NCI-H1694 (cell line): ENCODE measurements at places on chromosomes 5 and 9.

- no peak for DNase-seq
Measured at GRCh38 chr9:126805554-126806262, 868 bp downstream of the ZBTB43 start.

GRCh38 chr9:86326536-86326935 lies 27.7 kb downstream of the TUT7 start:
- no peak for DNase-seq

DNA sequence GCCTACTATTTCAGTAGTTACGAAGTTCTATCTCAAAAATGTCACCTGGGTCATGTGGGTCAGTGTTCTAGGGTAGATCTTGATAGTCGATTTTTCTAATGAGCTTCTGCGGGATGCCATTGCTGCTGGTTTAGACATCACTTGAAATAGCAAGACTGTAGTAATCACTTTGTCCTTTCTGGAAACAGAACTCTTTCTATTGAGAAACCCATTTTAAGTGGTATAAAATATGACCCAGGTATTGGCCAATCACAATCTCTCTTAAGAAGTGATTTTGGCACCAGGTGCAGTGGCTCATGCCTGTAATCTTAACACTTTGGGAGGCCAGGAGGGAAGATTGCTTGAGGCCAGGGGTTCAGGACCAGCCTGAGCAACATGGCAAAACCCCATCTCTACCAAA lies 17.6 kb downstream of the ARRDC3 start:
- DNase-seq, result no peak

DNA sequence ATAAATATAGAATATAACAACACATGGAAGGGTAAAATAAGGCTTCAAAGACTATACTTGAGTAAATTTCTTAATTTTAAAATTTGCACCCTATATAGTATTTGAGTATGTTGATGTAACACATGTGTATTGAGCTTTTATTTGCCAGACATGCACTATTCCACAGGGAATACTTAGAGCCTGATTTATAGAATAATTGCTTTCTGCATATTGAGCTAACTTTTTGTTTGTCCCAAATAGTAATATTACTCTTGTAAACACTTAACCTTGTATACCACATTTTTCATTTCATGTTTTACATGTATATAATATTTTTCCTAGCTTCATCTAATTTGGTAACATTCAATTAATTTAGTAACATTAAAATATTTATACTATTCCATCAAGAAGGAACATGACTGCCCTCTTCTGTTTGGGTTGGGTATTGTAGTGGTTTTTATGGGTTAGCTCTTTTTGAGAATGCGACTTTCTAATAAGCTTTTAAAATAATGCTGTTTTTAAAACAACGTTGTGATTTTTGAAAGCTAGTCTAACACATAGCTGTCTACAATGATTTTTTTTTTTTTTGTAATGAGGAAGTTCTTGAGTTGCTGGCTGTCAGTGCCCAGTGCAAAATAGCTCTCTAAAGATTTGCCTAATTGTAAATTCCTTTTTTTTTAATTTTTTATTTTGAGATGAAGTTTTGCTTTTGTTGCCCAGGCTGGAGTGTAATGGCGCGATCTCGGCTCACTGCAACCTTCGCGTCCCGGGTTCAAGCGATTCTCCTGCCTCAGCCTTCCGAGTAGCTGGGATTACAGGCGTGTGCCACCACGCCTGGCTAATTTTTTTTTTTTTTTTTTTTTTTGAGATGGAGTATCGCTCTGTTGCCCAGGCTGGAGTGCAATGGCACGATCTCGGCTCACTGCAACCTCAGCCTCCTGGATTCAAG lies 4.8 kb downstream of the SUB1 start:
- peak; percentile 83 for DNase-seq

GRCh38 chr5:135236908-135237747 lies 161.9 kb downstream of the MACROH2A1 start:
- no peak for DNase-seq

GRCh38 chr9:128729766-128730517 lies 6.0 kb upstream of the ZDHHC12 start:
- no peak for DNase-seq

DNA sequence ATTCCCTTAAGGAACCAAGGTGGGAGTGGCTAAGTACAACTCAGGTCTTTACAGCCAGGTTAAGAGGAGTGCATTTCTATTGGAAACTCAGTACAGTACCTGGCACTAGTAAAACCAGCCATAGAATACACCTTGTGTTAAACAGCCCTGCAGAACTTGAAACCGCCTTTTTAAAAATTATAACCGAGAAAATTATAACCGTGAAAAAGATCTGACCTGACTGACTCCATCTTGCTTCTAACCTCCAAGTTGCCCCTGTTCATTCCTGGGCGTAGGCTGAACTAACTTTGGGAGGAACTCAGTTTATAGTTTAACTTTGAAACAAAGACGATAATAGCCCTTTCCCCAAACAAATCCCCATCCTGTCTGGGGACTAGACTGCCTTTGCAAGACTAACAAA lies 132.3 kb downstream of the SUSD1 start:
- DNase-seq, result no peak

DNA sequence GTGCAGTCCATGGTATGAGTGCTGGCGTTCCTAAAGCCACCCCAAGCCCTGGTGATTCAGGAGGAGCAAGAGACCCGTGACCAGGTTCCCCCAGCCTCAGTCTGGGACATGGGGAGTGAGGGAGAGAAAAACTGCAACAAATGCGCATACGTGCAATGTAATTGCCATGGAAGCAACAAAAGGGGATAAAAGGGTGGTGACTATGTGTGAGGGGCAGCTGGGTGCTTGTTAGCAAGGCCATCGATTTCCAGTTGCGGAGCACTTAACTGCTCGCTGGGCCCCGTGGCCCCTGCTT lies 709 bp upstream of the SH3PXD2B start:
- no peak for DNase-seq

DNA sequence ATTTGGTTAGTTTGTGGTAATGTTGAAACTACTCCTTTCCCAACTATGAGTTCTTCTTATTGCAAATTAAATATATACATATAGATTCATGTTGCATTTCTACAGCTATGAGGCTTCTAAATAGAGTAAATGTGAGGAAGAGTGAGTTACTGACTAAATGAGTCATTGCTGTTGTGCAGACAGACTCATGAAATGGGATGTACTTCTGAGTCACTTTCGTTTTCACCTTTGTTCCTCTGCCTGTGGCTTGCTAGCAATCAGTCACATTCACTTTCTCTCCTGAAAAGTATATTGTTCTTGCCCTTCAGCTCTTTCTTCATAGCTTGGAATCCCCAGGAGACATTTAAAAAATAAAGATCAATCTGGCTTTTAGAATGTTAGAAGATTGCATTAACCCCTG lies 295.5 kb upstream of the SMC2 start:
- no peak for DNase-seq

GRCh38 chr5:174626369-174626920 lies 97.9 kb upstream of the MSX2 start:
- no peak for DNase-seq

DNA sequence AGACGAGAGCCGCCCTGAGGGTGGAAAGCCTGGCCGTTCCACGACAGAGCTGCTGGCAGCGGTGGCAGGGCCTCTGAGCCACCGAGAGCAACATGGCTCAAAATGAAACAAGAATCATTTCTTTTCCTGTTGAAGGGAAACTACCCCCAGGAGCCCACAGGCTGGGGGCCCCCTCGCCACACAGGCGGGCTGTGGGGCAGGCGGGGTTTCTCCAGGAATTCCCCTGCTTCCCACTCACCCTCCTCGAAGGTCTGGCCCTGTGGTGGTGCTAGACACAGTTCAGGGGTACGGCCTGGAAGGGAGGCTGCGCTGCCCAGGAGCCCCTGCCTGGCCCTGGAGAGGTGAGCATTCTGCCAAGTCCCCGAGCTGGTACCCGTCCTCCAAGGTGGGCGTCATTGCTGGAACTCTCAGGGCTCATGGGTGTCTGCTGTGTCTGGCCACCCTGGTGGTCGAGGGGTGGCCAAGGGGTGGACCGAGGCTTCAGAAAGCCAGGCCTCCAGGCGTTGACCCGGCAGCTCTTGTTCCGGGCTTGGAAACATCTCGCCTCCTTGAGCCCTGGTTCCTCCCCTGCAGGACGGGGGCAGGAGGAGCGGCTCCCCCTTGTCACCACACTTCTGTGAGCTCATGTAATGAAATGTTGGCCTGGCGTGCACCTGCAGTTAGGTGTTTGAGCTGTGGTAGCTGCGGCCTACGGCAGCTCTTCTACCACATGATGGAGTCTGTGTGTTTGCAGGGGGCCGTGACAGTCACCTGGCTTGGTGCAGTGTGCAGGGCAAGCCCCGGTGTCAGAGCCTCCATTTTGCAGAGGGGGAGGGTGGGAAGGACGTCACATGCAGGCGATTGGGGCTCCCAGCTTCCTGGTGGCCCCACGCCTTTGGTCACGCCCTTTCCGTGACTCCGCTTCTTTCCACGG lies 65.3 kb downstream of the RXRA start:
- no peak for DNase-seq

- no peak for DNase-seq
Measured at GRCh38 chr5:107665036-107665570, 5.6 kb downstream of the EFNA5 start.

DNA sequence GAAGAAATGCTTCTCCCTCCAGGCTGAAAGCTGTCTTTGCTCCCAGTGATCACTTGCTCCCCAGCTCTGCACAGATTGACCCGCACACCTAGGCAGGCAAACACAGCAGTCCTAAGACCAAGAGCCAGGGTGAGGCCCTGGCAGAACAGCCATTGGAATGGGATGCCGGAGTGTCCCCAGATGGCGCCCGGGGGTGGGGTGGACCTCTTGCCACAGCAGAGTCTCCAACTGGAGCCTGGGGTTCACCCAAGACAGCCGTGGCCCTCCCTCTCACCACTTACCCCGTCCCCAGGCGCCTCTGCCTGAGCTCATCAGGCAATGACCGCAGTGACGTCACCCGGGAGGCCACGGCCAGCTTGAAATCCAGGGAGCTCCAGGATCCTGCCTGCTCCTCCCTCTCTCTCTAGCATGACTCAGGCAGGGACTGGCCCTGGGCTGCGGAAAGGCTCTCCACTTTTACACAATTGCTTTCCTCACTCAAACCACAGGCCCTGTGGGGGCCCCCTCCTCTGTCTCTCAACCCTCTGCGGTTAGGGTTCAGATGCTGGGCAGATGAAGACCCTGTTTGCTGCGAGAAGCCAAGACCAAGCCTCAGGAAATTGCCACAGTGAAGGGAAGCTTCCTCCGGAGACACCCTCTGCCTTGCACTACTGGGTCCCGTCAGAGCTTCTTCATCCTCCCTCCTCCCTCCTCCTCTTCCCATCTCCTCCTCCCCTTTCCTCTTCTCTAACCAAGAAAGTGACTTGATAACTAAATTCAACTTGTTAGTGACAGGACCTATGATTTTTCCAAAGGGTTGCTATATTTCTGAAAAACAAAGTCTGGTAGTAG lies 24.3 kb upstream of the PTGES start:
- DNase-seq, result no peak

DNA sequence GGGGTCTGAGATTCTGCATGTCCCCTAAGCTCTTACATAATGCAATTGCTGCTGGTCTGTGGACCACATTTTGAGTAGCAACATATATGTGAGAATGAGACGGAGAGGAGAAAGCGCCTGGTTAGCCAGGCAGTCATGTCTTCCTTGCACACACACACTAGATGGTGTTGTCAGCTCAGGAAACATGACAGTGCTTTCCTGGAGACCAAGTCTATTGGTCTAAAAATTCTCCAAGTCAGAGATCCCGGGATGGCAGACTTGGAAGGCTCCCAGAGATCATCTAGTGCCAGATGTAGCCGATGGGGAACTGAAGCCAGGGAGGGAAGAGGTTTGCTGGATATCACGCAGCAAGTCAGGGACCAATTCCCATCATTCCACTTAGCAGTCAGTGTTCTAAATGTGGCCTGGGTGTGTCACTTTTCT lies 53.4 kb downstream of the GALNT12 start:
- DNase-seq, result peak; percentile 80

DNA sequence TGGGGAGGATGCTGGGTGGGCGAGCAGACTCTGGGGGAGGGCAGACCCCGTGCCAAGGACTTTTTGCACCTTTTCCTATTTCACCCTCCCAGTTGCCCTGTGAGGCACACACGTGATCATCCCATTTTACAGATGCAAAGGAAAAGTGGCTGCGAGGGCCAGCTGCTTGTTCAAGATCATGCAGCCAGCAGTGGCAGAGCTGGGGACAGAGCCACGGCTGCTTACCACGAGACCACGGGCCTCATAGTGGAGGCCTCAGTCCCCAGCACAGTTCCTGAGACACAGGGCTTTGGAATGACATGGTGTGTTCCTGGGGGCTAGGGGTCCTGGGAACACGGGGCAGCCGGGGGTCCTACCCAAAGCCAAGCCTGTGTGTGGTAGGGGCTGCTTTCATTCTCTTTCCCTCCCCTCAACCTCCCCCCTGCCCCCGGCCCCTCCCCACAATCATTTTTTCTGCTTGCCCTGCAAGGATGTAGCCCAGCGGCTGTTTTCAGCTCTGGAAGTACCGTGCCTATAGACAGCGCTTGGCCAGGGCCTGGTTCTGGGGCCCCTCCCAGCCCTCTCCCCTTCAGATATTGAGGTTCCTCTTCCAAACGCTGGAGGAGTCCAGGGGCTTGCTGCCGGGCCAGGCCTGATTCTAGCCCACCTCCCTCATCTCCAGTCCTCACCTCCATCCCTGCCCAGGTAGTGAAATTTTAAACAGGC lies 58.5 kb upstream of the IER5L start:
- no peak for DNase-seq

GRCh38 chr9:79583952-79584654 lies 12.3 kb downstream of the TLE4 start:
- no peak for DNase-seq

DNA sequence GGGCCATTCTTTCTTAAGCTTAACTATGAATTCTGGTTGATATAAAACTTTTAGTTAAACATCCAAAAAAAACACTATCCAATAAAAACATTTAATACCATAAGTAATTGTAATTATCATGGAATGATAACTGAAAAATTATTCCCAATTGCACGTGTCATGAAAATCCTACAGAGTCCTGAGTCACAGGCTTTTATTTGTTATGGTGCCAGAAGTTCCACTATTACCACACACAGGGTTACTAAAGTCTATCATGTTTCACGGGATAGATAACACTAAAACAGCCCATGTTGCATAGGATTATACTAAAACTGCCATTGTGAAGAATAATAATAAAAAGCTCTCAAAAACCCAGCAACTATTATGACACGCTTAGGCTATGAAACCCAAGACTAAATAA lies 1381.8 kb downstream of the EFNA5 start:
- DNase-seq, result no peak

GRCh38 chr5:149417711-149418368 lies 38.7 kb upstream of the IL17B start:
- no peak for DNase-seq

DNA sequence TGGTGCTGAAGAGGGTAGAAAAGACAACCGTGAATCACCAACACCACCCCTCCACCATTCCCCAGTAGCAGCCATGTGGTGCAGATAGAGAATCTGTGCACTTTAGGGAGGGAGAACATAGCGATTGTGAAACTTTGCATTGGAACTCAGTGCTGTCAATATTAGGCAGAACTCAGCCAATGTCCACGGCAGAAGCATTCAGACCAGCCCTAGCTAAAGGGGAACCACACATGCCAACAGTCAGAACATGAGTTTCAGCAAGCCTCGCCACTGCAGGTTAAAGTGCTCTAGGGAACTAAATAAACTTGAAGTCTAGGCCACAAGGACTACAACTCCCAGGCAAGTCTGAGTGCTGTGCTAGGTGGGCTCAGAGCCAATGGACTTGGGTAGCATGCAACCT lies 38.5 kb upstream of the DEPDC1B start:
- no peak for DNase-seq
